Endodermal cell (in vitro differentiated cells): ENCODE measurements at places on chromosomes 12 and 14.

DNA sequence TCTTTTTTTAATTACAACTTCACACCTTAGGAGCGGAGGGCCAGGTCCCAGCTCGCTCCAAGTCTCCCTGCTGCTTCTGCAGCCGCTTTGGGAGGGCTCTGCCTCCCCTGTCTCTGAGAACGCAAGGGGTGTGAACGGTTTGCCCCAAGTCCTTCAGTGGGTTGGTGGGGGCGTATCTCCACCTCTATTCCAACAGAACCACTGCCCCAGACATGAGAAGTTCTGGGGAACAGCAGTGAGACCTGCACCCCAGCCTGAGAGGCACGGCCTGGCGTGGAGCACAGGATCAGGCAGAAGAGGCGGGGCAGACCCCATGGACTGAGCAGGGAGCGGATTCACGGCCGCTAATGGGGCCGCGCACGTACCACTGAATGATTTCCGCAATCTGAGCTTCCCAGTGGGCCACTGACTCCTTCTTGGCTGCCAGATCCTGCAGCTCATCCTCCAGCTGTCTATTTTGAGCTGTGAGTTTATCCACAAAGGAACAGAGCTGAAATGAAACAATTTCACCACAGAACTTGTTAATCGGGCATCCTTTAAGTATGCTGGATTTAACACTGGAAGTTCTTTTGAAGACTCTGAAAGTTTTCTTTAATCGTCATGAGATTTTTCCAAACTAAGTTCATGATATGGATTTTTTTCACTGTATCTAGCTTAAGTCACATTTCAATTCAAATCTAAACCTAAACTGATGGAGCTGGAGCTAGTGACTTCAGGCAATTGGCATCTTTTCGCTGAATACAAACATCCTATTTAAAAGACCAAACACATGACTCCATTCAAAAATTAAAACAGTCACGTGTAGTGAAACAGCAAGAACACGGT, 44.4 kb downstream of the AMN start:
- no peak for DNase-seq

DNA sequence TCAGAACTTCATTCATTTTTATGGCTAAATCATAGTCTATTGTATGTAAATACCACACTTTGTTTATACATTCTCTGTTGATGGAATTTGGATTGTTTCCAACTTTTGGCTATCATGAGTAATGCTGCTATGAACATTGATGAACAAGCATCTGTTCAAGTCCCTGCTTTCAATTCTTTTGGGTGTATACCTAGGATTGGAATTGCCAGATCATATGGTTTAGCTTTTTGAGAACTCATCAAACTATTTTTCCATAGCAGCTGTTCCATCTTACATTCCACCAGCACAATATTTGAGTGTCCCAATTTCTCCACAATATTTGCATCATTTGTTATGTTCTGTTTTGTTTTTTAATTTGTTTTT, 52.3 kb upstream of the CCND2 start:
- DNase-seq = no peak

DNA sequence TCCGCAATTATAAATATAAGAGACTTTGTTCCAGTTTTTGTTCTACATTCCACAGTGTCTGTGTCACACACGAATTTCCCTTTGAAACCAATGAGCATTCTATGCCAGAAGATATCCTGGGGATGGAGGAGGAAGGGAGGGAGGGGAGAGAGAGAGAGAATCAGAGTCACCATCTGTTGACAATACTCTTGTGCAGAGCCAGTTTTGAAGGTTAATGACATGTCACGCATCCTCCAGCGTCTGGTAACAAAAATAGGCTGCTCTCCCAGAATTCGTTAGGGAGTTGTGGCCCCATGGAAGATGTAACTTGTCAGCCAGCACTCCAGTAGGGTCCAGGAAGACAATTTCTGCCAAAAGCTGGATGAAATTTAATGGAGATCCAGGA, 213.5 kb upstream of the KRR1 start:
- no peak for DNase-seq

DNA sequence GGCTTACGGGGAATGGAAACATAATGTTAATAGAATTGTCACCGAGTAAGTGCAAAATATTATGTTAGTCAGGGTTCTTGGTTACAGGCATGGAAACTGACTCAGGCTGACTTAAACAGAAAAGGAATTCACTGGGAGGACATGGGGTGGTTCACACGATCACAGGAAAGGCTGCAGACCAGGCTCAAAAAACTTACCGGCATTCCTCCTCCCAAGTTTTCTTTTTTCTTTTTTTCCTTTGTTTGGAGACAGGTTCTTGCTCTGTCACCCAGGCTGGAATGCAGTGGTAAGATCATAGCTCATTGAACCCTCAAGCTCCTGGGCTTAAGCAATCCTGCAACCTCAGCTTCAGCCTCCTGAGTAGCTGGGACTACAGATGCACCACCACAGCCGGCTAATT, 11.9 kb upstream of the UBE2N start:
- DNase-seq = no peak

- DNase-seq = no peak
These were observed 31.1 kb upstream of the EIF5 start for GRCh38 chr14:103302966-103303365.

- no peak for DNase-seq
These were observed 18.0 kb upstream of the CMKLR1 start for GRCh38 chr12:108356835-108357806.

DNA sequence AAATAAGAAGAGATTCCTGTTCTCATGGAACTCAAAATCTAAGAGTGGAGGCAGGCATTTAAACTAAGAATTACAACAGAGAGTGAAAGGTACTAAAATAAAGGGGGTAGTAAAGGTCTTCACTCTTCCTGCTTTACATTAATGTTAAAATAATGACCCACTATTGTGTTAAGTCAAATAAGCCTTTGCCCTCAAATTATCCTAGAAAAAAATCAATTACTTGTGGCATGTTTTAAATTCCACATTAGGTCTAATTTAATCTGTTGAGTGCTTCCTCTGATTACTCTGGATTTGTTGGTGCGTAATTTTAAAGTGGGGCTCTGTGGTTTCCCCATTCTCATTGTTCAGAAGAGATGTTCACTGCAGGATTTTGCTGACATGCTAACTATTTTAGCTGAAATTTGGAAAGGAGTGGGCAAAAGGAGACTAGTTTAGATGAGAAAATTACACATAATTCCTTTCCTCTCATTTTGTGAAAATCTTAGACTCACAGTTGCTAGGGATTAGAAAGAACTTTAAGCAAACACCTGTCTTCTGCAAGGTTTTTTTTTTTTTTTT, 35.5 kb downstream of the BTG1 start:
- DNase-seq = no peak

- no peak for DNase-seq
These were observed 206.5 kb upstream of the EEA1 start for GRCh38 chr12:93135286-93136239.

DNA sequence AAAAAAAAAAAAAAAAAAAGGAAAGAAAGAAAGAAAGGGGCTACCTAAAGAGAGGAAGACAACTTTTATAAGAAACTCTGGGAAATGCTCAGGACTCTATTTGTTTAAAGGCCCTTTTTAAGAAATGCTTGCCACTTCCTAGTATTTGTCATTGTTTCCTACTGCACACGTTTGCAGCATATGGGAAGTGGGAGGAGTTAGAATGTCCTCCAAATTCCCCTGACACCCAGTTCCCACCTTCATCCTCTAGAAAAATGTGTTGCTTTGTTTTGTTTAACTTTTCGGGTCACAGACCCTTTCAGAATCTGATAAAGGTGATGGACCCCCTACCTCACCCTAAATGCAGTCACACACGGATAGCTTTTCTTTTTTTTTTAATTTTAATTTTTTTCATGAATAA, 40.8 kb downstream of the NINJ2 start:
- DNase-seq = no peak

DNA sequence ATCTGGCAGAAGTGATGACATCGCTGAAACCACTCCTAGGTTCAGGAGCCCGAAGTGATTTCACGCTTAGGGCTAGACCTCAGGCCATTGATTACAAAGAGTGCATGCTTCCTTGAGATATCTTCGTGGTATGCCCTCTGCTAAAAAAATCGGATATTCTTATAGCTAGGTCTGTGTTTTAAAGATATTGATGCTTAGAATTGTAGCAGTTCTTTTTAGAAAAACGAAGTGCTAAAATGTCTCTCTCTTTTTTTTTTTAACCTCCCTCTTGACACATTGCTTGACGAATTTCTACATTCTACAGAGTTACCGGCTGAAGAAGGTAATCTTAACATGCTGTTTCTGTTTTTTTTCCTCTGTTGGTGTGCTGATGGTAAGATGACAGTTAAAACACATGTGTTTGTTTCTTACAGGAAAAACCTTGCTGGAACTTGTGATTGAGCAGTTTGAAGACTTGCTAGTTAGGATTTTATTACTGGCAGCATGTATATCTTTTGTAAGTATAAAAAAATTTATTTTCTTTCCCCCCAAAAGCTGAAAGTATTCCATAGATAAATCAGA, 1.3 kb downstream of the ATP2A2 start:
- DNase-seq = no peak

DNA sequence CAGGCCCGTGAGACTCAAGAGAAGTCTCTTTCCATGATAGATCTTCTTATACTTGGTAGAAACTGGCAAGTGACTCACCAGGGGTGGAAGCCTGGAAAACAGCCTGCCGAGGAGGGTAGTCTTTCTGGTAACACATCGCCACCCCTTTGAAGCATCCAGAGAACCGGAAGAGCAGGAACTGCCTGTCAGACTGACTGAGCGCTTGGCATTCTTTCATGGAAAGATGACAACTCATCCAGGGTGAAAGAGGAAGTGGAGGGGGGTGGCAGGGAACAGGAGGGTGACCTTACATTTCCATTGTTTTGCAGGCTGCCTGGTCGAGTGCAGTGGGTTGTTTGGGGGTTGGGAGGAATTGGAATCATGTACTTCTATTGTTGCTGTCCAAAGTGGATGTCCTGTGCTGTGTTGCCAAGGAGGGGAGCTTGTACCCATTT, 34.5 kb downstream of the PRKCH start:
- peak; percentile 88 for DNase-seq

DNA sequence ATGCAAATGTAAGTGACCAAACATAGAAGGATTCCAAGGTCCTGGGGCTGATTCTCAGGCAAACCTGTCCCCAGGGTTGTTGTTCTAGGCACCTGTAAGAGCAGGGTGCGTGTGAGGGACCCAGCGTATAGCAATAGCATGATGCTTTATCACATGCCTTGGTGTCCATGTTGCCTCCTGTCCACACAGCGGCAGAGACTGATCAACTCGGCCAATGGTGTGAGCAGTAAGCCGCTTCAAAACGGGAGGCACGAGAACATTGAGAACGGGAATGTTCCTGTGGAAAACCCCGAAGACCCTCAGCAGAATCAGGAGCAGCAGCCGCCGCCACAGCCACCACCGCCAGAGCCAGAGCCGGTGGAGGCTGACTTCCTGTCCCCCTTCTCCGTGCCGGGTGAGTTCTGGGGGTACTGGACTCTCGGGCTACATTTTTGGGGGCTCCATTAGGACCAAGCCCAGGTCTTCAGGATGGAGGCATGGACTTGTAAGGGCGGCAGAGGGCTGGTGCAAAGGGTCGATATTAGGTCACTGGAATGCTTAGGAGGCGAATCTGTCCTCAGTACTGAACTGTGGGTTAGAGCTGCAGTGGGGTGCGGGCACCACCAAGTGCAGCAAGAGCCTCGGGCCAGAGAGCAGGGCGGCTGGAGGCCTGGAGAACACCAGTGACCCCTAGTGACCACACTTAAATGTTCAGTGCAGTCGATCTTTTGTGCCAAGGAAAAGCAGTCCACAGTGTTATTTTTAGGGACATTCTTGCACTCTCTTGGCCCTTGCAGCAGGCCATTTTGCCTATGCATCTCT, 57.2 kb upstream of the RIN3 start:
- peak; percentile 86 for DNase-seq

DNA sequence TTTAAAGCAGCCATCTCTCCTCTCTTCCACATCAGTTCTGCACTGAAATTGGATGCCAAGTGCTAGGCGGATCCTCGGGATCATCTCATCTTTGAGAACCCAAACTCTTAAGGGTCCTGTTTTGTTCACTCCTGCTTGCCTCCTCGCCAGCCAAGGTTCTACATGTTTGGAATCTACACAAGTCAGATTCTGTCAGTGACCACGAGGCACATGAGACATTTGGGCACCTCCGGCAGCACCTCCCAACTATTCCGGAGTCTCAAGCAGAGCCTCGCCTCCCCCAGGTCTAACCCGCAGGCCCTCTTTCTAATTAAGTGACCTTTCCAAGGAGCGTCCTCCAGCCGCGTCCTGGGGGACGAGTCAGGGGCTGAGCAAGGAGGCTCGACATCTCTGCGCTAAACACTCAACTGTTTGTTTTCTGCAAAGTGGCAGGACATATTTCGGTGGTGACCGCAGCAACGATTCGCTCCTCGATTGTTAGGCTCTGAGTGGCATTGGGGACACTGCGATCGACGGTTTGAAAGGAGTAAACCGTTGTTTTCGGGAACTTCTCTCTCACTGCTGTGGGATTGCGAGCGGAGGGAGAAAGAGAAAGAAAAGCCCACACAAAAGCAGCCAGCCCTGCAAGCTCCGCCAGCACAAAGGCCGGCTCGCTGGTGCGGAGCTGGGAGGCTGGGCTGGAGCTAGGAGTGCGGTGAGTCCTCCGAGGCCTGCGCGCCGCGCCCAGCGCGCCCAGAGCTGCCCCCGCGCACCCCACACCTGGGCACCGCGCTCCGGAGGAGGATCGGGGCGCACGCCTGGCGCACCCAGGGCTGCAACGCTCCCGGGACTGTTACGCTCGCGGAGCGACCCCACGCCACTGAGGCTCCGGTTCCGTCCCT, 640 bp downstream of the ARMH4 start:
- DNase-seq = no peak

GRCh38 chr14:63852271-63852816, 460 bp upstream of the SYNE2 start:
- no peak for DNase-seq

DNA sequence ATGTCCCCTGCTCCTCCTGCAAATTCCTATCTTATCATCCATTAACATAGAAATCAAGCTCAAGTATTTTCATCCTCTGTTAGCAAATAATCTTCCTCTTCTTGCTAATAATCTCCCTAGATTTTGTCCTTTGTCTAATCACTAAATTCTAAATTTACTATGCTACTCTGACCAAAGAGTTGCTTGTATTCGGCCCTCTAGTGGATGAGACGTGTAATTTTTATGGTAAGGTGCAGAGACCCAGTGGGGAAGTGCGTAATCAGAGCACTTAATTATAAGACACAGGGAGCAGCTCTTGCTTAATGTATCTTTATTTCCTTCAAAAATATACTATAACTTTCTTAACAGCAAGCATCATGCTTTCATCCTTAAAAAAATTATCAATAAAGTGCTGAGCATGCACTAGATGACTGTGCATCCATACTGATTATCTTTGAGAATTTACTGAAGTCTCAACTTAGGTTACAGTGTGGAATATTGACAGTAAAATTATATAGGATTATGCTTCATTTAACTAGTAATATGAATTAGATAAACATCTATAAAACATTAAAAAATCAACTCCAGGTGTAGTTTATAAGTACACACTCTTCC, 212.6 kb downstream of the SLC16A7 start:
- no peak for DNase-seq

DNA sequence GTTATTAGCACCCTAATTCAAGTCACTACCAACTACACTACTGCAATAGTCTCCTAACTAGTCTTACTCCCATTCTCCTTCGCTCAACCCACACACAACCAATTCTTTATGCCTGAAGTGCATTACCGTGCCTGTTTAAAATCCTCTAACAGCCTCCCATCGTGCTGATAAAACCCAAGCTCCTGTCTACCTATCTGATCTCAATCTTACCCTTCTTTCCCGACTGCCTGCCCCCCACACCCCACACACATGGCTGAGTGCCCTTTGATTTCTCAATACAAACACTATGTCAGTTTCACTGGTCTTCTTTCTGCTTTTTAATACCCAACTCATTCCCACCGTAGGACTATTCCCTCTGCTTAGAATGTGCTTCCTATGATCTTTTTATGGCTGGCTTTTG, 59.9 kb downstream of the SPPL3 start:
- no peak for DNase-seq
